ENCODE measurements at places on chromosomes 13 and 19.

DNA sequence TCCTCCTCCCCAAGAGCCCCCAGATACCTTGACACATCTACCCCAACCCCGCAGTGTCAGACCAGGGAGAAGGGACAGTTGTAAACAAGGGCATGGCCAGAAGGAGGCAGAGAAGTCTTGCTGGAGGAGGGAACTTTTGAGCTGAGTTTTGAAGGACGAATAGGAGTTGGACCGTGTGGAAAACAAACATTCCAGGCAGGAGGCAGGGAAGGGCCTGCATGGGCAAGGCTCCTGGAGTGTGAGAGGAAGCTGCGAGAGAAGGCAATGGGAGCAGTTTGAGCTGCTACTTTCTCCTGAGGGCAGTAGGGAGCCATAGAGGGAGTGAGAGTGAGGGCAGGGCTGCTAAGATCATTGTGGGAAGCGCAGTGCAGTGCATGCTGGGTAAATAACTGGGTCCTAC, 23.3 kb downstream of the IL12RB1 start:
- DNase-seq: peak; percentile 58

- no peak for DNase-seq
Observed at GRCh38 chr19:27780367-27781075, 1432.4 kb downstream of the UQCRFS1 start.

- DNase-seq: peak; percentile 56
Observed at GRCh38 chr19:29666578-29667386, 1.5 kb downstream of the PLEKHF1 start.

GRCh38 chr19:44726465-44726864, 22.0 kb upstream of the BCL3 start:
- DNase-seq: no peak

DNA sequence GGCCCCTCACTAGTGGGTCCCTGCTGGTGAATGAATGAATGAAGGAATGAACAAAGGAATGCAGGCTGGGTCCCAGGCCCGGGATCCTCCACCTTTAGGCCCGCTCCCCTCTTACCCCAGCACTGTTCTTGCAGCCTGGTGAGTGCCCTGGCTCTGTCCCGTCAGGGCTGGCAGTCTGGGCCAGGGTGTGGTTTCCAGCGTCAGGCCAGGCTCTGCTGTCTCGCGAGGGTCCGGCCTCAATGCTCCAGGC, 317 bp downstream of the LYL1 start:
- DNase-seq: no peak

- DNase-seq: no peak
Observed at GRCh38 chr19:28010656-28011055, 1202.3 kb downstream of the UQCRFS1 start.
